GM23338 (cell line): ENCODE measurements at places on chromosomes 4 and X. TPM values are rescaled to one million over a fixed set of nuclear protein-coding genes. Genes with fewer than 3 reads are reported as not detected.
A peak's percentile ranks its signal among the peaks of the same experiment; 100 is the strongest.

DNA sequence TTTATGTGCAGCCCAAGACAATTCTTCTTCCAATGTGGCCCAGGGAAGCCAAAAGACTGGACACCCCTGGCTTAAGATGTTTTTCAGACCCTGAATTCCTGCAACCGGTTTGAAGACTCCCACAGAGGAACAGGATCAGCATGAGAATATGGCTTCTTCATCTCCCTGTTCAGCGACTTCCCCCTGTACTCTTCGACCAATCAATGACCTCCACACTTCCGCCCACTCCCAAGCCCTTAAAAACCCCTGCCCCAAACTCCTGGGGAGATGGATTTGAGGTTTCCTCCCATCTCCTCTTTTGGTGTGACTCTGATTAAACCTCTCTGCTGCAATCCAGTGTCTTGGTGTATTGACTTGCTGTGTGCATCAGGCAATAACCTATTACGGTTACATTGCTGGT lies 344.4 kb downstream of the NR3C2 start:
- no peaks in the 10 kb centered on the region for H3K36me3 ChIP-seq
- peak; percentile 41 for DNase-seq
- no peak overlapping the region for H3K4me3 ChIP-seq
- H3K27me3 ChIP-seq: no peaks in the 10 kb centered on the region

- H3K4me3 ChIP-seq: no peak overlapping the region
- peaks cover 3% of the 10 kb centered on the region for H3K4me1 ChIP-seq
- H3K27ac ChIP-seq: no peak overlapping the region
- H3K36me3 ChIP-seq: no peaks in the 10 kb centered on the region
Observed at GRCh38 chrX:85543866-85544265, 164.4 kb upstream of the POF1B start.

- no peaks in the 10 kb centered on the region for H3K27me3 ChIP-seq
- H3K4me1 ChIP-seq: no peaks in the 10 kb centered on the region
- no peak overlapping the region for H3K4me3 ChIP-seq
- DNase-seq: no peak
Observed at GRCh38 chr4:3311489-3312171, 18.8 kb downstream of the RGS12 start.

Gene SH3D19
- total RNA-seq: 51.6 and 57.4 TPM in 2 replicates

Gene PAGE1
- not detected in 2 replicates for total RNA-seq

Gene DCLK2
- total RNA-seq: 0.49 and 0.58 TPM in 2 replicates

Gene SERTM2
- total RNA-seq: 0.50 and 0.59 TPM in 2 replicates
